ENCODE measurements at places on chromosomes 12 and 14.

DNA sequence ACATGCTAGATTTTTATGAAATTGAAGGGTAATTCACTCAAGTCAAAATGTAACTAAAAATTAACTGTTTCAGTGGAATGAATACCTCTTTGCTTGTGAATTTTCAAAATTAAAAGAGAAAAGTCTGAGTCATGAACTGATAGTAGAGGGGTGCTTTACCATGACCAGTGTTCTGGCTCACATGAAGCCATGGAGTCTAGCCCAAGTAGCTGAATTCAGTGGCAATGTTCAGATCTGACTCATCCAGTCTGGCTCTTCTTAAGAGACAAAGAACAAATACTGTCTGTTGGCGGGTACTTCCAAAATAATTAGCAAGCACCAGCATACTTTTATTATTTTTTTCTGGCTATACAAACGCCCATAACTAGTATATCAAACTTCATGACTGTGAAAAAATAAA lies 366.3 kb upstream of the GARIN6 start:
- no peak for DNase-seq
- no peaks in the 10 kb centered on the region for H3K36me3 ChIP-seq
- no peak overlapping the region for H3K4me3 ChIP-seq

GRCh38 chr14:74140374-74140850 lies 55.7 kb downstream of the LIN52 start:
- H3K27ac ChIP-seq, result peak overlapping the region; percentile 18
- H3K4me3 ChIP-seq, result no peak overlapping the region
- peaks cover 8% of the 10 kb centered on the region for H3K4me1 ChIP-seq
- H3K27me3 ChIP-seq, result no peaks in the 10 kb centered on the region

DNA sequence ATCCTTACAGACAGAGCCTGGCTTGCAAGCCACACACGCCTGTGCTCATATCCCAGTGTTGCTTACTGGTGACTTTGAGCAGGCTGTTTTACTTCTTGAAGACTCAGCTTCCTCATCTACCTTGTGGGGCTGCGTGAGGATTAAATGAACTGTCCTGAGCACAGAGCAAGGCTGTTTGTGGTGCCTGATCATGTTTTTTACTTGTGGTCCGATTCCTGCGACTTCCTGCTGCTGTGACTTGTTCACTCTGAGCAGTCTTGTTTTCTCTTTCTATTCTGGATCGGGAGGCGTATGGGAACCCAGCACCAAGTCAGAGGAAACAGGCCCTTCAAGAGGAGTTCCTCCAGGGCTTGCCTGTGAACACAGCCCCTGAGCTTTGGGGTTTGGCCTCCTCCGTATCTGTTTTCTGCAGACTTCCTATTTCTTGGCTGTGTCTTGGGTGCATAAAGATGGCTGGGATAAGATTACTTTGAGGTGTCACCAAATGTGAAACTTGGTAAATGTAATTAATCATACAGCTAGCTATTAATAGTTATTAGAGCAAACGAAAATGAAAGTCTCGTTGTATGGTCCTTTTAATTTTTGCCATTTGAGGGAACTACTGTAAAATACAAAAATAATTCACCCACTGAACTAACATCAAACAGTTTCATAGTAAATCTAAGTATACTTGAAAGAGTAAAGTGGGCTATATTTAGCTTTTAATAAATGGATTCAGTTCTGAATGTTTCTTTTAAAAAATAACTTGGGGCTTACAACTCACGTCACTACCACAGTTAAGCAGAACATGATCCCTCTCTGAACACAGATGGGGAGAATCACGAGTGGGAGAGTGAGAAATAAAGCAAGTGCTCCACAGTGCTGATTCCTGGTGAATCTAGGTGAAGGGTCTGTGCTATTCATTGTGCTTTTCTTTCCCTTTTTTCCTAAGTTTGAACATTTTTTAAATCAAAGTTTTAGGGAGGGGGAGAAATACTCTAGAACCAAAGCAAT lies 251.5 kb downstream of the FOXN3 start:
- peaks cover 35% of the 10 kb centered on the region for H3K36me3 ChIP-seq
- peak overlapping the region; percentile 71 for H3K27ac ChIP-seq
- H3K4me1 ChIP-seq, result peaks cover 18% of the 10 kb centered on the region
- no peaks in the 10 kb centered on the region for H3K27me3 ChIP-seq
- H3K4me3 ChIP-seq, result peak overlapping the region; percentile 75

- no peaks in the 10 kb centered on the region for H3K27me3 ChIP-seq
- H3K27ac ChIP-seq, result no peak overlapping the region
- no peak for DNase-seq
- H3K36me3 ChIP-seq, result no peaks in the 10 kb centered on the region
Observed at GRCh38 chr12:75058228-75058627, 151.4 kb downstream of the KCNC2 start.

DNA sequence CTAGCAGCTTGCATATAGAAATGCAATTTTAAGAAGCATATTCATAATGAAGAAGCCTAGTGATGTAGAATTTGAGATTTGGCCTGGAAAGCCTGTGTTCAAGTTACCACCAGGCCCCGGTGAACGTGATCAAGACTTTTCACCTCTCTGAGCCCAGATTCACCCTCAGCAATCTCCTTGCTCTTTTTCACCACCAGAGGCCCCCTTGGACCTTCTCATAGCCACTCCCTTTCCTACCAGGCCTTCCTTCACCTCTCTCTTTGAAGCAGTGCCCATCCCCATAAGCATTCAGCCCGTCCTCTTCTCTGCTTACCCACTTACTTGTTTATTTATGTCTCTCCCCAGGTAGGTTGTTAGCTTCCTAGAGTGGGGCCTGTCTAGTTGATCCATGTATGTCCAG lies 1280.9 kb downstream of the AACS start:
- no peak overlapping the region for H3K27ac ChIP-seq
- no peaks in the 10 kb centered on the region for H3K27me3 ChIP-seq
- H3K36me3 ChIP-seq, result no peaks in the 10 kb centered on the region
- DNase-seq, result no peak

DNA sequence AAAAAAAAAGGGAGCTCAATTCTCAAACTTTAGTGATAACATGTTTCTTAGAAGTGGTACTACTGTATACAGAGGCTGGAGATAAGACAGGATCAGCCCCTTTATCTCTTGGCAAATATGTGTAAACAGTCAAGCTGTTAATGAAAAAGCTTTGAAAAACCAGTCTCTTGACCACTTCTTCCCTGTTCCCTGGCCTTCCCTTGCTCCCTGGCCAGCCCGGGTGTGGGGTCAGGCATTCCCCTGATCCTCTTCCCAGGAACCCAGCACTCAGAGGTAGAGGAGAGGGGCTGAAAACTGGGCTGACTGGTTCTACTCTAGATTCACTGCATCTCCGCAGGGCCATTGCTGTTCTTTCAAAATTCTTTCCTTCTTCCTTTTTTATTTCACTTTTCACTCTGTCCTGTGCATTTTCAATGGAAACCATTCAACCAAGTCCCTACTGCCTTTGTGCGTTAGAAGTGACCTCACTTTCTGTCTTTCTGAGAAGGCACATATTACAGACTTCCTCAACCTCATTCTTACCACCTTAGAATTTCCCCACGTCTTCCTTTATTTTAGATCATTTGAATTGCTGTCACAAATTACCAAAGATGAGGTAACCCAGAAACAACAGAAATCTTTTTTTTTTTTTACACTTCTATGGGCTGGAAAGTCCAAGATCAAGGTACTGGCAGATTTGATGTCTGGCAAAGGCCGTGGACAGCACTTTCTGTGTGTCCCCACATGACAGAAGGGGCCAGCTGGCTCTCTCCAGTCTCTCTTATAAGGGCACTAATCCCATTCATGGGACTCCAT lies 5.7 kb downstream of the GNG2 start:
- no peak for DNase-seq
- no peaks in the 10 kb centered on the region for H3K36me3 ChIP-seq
- H3K4me1 ChIP-seq, result peaks cover 30% of the 10 kb centered on the region
- no peak overlapping the region for H3K4me3 ChIP-seq
- no peaks in the 10 kb centered on the region for H3K27me3 ChIP-seq

GRCh38 chr12:97223419-97223818 lies 239.2 kb upstream of the RMST start:
- H3K36me3 ChIP-seq, result no peaks in the 10 kb centered on the region
- no peak overlapping the region for H3K27ac ChIP-seq
- no peak for DNase-seq
- H3K27me3 ChIP-seq, result peaks cover 8% of the 10 kb centered on the region

DNA sequence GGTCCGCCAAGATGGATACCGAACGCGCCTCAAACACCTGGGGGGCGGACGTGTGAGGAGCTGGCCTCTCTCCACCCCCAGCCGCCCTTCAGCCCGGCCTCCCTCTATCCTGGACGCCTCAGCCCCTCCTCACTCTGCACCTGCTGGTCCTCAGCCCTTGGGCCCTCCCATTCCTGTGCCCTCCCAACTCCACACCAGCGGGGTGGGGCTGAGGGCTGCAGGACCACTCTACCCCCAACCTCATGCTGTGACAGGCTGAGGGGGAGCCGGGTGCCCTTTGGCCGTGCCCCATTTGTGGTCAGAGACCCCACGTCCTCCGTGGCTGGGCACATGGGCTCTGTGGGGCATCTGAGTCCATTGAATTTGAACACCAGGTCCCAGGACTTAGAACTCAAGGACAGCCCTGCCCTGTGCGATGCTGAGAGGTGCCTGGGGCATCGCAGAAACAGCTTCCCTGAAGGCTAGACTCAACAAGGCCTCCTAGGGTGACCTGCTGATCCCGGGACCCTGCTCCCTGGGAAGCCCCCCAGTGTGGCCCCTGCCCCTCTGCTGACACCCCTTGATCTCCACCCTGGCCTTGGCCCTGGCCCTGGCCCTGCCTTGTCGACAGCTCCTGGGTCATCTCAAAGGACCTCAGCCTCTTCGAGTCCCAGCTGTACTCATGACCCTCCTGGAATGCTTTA lies 82.0 kb upstream of the SFSWAP start:
- peaks cover 2% of the 10 kb centered on the region for H3K36me3 ChIP-seq
- peaks cover 8% of the 10 kb centered on the region for H3K27me3 ChIP-seq
- peaks cover 9% of the 10 kb centered on the region for H3K4me1 ChIP-seq
- no peak overlapping the region for H3K27ac ChIP-seq

GRCh38 chr14:24849471-24849870 lies 200.5 kb downstream of the STXBP6 start:
- H3K27ac ChIP-seq, result no peak overlapping the region
- DNase-seq, result no peak
- H3K27me3 ChIP-seq, result peaks cover 2% of the 10 kb centered on the region
- H3K36me3 ChIP-seq, result no peaks in the 10 kb centered on the region
- H3K4me3 ChIP-seq, result no peak overlapping the region

- no peak overlapping the region for H3K27ac ChIP-seq
- H3K36me3 ChIP-seq, result no peaks in the 10 kb centered on the region
- no peaks in the 10 kb centered on the region for H3K4me1 ChIP-seq
- no peak for DNase-seq
Observed at GRCh38 chr14:96748362-96748761, 48.8 kb upstream of the VRK1 start.

- no peaks in the 10 kb centered on the region for H3K4me1 ChIP-seq
- H3K36me3 ChIP-seq, result no peaks in the 10 kb centered on the region
- no peak for DNase-seq
Observed at GRCh38 chr12:77218278-77218677, 152.9 kb upstream of the E2F7 start.

DNA sequence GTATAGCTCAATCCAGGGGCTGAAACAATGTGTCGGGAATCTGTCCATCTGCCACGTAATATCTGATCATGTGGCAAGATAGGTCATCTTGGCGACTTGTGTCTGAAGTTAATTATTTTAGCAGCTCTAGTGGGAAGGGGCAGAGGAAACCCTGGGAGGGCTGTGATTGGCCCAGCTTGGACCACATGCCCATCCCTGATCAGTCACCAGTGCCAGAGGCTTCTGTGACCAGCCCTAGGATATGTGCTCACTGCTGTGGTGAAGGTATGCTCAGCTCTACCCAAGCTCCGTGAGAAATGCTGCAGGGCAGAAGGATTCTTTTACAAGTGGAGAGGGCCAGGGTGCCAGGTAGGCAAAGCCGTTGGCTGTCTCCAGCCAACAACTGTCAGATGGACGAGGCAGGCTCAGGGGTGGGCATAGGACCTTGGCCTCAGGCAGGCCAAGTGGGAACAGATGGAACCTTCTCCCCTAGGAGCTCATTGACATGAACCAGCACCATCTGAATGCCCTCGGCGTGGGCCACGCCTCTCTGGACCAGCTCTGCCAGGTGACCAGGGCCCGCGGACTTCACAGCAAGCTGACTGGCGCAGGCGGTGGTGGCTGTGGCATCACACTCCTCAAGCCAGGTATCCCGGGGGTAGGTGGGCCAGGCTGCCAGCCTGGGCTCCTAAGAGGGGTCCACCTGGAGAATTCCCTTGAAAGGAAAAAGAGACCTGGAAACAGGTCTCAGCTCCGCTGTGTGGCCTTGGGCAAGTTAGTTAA lies 21.1 kb downstream of the MVK start:
- no peak for DNase-seq
- H3K4me3 ChIP-seq, result no peak overlapping the region
- H3K4me1 ChIP-seq, result peaks cover 10% of the 10 kb centered on the region
- H3K27ac ChIP-seq, result no peak overlapping the region
- no peaks in the 10 kb centered on the region for H3K36me3 ChIP-seq
- no peaks in the 10 kb centered on the region for H3K27me3 ChIP-seq

GRCh38 chr12:7907009-7907408 lies 29.0 kb downstream of the SLC2A3 start:
- H3K4me3 ChIP-seq, result no peak overlapping the region
- H3K27ac ChIP-seq, result no peak overlapping the region
- DNase-seq, result no peak
- no peaks in the 10 kb centered on the region for H3K4me1 ChIP-seq
- H3K36me3 ChIP-seq, result no peaks in the 10 kb centered on the region

DNA sequence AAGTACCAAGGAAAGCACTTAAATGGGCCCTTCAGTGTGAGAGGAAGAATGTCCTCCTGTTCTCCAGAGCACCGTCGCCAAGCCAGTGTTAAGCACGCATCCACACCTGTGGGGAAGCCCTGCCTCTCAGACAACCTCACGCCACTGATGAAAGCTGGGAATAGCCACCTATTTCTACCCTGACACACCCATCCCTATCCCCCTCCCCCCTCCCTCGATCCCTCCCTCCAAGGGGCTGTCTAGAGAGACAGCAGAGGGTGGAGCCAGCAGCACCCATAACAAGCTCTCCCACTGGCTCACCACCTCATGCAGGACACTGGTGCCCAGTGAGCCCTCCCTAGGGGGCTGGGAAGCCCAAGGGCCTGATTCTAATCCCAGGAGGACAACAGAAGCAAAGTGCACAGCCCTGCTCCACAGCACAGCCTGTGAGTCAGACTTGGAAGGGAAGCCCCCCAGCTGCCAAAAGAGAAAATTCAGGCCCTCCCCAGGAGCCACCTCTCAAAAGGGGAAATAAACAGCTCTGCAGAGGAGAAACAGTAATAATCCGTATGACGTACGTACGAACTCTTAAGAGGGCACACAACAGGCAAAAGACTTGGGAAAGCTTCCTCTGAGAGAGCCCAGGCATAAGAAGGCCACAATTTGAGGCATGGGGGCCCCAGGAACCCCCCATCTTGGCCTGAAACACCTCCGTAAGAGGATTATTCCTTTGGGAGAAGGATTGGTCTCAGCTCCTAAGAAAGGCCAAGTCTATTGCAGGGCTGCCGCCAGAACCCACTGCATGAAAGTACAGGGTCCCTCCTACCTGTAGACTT lies 7.8 kb downstream of the PITPNM2 start:
- peak overlapping the region; percentile 44 for H3K4me3 ChIP-seq
- peaks cover 9% of the 10 kb centered on the region for H3K36me3 ChIP-seq
- peak overlapping the region; percentile 85 for H3K27ac ChIP-seq
- no peak for DNase-seq

GRCh38 chr12:109864916-109865315 lies 15.4 kb downstream of the GLTP start:
- DNase-seq, result no peak
- H3K27ac ChIP-seq, result no peak overlapping the region

- H3K4me1 ChIP-seq, result peaks cover 21% of the 10 kb centered on the region
- no peak for DNase-seq
Observed at GRCh38 chr12:64700532-64700931, 58.7 kb downstream of the GNS start.

- no peaks in the 10 kb centered on the region for H3K27me3 ChIP-seq
- no peak overlapping the region for H3K4me3 ChIP-seq
- no peaks in the 10 kb centered on the region for H3K4me1 ChIP-seq
- DNase-seq, result no peak
Observed at GRCh38 chr14:37443461-37443860, 151.6 kb downstream of the FOXA1 start.

All from memory B cell (primary cell).